Stimulated activated CD8-positive, alpha-beta memory T cell treated with anti-CD3 and anti-CD28 coated beads, Interleukin-7, amount 100 ng/mL, for 48 hours (primary cell): ENCODE measurements at places on chromosomes 12 and 14.

- DNase-seq, result no peak
Measured at GRCh38 chr12:77678621-77679020, 152.1 kb upstream of the NAV3 start.

DNA sequence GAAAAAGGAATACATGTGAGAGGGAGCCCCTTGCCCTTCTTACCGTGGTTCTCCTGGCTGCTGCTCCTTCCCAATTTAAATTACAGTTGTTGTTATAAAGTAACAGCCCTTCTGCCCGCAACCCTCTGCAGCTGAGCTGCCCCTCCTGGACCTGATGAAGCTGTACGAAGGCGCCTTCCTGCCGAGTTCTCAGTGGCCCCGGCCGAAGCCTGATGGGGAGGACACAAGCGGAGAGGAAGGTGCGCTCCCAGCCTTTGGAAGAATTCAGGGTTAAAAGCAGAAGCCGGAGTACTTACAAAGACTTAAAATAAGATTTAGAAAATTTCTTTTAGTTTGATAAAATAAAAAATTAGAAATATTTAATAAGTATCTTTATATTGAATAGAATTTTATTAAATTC is 55.2 kb downstream of the EP400 start:
- no peak for DNase-seq

- DNase-seq, result no peak
Measured at GRCh38 chr12:50013361-50014147, 11.7 kb downstream of the RACGAP1 start.

GRCh38 chr14:32559590-32559989 is 230.5 kb downstream of the AKAP6 start:
- no peak for DNase-seq

DNA sequence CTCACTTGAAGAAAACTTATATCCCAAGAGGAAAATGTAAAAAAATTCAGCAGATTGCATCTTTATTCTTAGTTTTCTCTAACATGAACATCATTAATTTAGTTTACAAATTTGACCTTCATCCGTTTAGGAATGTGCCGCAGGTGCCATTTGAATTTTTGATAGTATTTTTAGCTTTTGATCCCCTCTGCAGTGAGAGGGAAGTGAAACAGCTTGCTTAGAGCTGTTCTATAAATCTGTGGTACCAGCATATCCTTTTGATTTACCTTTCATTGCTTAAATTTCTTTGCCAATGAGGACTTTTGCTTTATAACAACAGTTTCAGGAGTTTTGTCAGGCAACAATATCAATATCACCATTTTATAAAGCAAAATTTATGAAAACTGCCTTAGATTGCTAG is 32.7 kb downstream of the DUSP6 start:
- no peak for DNase-seq

DNA sequence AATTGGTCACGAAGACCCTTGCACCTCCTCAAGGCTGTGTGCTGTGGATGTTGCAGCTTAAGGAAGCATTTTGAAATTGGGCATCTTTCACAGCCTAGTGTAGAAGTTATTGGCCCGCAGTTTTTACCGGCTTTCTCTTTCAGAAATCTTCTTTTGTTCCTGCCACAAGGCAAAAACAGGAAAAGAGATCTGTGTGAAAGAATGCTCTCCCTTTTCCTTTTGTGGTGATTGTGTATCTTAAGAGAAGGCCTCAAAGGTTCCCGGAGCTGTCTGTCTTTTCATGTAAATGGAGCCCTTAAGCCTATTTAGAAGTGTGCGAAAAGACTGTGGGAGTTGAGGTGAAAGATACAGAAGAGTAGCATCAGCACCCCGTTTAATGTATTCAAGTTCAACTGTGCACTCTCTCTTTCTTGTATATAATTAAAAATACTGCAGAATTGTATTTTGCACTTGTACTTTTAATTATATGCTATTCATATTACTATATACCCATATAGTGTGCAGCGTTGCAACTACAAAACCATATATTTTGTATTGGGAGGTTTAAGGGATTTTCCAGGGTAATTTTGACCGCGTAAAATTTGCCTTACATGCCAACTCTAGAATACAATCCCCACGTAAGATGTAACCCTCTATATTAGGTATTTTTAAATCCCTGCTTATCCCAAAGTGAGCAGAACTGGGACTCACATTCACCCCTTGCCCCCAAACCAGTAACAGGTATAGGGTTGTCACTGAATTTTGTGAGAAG is 441.7 kb downstream of the RAD51B start:
- DNase-seq, result no peak

DNA sequence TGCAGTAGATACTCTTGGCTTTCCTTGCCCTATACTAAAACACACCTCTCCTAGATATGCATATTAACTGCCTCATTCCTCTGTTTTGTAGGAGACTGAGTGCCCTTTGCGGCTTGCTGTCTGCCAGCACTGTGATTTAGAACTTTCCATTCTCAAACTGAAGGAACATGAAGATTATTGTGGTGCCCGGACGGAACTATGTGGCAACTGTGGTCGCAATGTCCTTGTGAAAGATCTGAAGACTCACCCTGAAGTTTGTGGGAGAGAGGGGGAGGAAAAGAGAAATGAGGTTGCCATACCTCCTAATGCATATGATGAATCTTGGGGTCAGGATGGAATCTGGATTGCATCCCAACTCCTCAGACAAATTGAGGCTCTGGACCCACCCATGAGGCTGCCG is 15.4 kb downstream of the TRAFD1 start:
- no peak for DNase-seq

DNA sequence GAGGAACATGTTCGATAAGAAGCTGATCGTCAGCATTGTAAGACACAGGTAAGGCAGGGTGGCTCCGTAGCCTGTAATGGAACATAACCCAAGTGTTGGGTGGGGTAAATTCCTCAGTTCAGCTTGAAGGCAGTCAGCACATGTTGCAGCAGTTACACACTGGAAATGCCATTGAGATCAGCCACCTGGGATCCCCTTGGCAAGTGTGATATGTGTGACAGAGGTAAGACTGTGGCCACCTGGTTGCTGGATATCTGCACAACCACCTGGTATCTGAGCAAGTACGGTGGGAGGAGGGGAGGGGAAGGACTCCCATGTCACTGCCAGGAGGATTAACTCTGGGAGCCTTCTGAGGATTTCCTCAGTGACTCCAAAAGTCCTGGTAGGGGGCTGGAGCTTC is 158.0 kb upstream of the CAND1 start:
- no peak for DNase-seq

- no peak for DNase-seq
Measured at GRCh38 chr14:31286456-31287293, 79.1 kb upstream of the HECTD1 start.
